ENCODE measurements at places on chromosomes 4 and X.
A peak's percentile ranks its signal among the peaks of the same experiment; 100 is the strongest.

DNA sequence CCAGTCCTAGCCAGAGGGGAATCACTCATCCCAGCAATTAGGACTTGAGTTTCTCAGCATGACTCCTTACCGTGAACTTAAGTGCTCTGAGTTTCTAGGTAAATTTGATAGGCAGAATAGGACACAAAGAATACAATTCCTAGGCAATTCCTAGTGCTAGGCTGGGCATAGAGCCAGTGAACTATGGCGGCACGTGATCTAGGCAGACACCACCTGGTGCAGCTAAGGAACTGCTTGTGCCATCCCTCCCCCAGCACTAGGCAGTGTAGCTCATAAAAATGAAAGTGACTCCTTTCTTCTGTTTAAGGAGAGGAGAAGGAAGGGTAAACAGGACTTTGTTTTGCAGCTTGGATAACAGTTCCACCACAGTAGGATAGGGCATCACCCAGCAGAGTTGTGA, 736.3 kb upstream of the PCDH7 start:
- DNase-seq: peak; percentile 40

GRCh38 chrX:115912372-115912897, 258.1 kb upstream of the AGTR2 start:
- no peak for DNase-seq

DNA sequence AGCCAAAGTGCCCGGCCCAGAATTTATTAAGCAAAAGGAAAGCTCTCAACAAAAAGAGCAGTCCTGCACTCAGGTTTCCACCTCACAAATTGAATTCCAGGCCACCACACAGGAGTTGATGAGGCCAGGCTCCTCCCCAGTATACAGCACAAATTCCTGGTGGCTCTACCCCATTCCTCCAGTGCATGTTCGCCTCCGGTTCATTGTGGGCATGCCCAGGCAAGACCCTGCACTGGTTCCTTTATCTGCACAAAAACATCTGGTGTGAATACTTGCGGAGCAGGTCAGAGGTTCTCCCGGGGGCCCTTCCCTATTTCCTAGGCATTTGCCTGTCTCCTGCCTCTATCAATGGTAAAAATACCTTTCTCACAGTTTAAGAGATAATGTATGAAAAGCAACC, 195.2 kb upstream of the ANXA10 start:
- DNase-seq: peak; percentile 45

DNA sequence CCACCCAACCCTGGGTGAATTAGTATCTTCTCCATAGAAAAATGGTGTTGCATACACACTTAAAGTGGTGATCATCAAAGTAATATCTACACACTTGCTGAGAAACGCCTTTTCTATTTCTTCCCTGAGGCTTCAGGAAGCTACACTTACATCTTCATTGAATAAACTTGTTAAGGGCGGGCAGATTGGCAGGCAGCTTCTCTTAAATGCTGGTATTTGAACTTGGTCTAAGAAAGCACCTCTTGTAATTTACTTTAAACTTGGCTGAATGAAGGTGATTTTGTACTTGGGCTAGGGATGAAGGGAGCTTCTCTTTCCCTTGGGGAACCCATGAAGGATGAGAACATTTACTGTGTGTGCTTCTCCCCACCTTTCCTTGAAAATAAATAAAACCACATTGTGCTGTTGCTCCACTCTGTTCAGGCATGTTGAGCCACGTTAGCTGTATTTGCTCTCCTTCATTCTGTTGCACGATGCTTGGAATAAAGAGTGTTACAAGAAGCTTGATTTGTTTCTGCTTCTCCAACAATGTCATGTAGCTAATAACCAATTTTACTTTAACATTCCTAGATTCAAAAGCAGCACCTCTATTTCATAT, 430.1 kb downstream of the ANKRD50 start:
- DNase-seq: no peak

- no peak for DNase-seq
These were observed 194.7 kb downstream of the ASMT start for GRCh38 chrX:1809581-1809980.

DNA sequence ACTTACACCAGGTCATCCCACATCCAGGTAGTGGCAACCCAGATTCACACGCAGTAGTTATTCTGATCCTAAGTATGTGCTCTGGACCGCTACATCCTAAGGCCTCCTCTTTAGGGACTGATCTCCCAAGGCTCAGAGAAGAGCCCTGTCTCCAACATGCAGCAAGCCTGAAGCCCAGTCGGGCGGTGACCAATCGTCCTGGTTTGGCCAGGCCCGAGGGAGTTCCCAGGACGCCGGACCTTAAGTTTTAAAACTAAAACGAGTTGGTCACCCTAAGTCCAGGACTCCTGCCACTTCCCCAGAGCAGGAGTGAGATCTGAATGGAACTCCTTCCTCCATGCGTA, 385 bp downstream of the LYAR start:
- DNase-seq: no peak

GRCh38 chr4:39543034-39543433, 15.8 kb upstream of the UGDH start:
- DNase-seq: no peak

Data from NCI-H1105 treated with DMSO at 0.1 percent for 48 hours (cell line).